ENCODE measurements at places on chromosomes 12 and 14.

DNA sequence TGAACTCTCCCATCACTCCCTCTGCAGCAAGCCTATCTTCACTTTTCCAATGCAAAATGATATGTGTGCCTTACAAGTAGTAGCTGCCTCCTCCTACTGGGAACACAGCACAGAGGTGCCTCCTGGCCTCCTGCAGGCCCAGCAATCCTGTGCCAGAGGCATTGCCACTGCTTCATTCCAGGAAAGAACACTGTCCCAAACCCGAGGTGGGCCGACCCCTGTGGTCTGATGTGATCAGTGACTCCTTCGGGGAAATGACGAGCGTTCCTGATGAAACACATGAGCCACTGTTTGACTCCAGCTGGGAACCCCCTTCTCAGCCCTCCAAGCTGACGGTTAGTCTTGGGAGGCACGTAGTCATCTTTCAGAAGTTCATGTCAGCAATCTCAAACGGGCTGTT lies 19.5 kb downstream of the PSMC1 start:
- H3K4me3 ChIP-seq = no peak overlapping the region
- no peak overlapping the region for H3K27ac ChIP-seq
- no peak for DNase-seq
- H3K36me3 ChIP-seq = no peaks in the 10 kb centered on the region
- H3K4me1 ChIP-seq = no peaks in the 10 kb centered on the region
- no peaks in the 10 kb centered on the region for H3K27me3 ChIP-seq

GRCh38 chr12:6058481-6059161 lies 65.8 kb downstream of the VWF start:
- H3K4me3 ChIP-seq = no peak overlapping the region
- H3K4me1 ChIP-seq = no peaks in the 10 kb centered on the region
- H3K27me3 ChIP-seq = peaks cover 50% of the 10 kb centered on the region
- no peaks in the 10 kb centered on the region for H3K36me3 ChIP-seq
- DNase-seq = no peak

DNA sequence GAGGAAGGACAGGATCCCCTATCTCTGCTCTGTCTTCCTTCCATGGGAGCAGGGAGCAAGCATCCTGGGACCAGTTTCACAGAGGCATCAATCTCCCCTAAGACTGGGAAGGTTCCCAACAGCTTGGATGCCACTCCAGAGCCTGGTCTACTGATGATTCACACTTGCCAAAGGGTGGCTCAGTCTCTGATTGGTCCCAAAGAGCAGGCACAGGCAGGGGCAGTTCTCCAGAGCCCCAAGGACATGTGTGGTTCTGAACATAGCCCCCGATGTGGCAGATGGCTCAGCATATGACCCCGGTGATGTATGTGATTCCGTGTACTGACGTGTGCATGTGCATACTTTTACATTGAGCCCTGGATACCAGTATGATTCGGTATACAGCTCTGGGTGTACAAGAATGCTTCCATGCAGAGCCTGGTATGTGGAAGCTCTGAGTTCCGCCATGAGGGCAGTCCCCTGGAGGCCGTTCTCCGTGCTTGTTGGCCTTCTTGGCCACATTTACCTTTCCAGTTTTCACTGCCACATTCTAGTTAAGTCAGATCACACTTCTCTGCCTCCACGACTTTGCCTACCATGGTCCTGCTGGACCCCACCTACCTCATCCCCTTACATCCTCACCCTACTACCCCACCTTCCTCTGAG lies 21.2 kb downstream of the ITGA7 start:
- H3K4me1 ChIP-seq = peaks cover 32% of the 10 kb centered on the region
- no peak overlapping the region for H3K4me3 ChIP-seq
- H3K27ac ChIP-seq = no peak overlapping the region
- no peaks in the 10 kb centered on the region for H3K36me3 ChIP-seq
- no peaks in the 10 kb centered on the region for H3K27me3 ChIP-seq
- DNase-seq = no peak

GRCh38 chr14:93064411-93065271 lies 51.1 kb downstream of the ITPK1 start:
- H3K36me3 ChIP-seq = no peaks in the 10 kb centered on the region
- H3K27ac ChIP-seq = peak overlapping the region; percentile 85
- H3K27me3 ChIP-seq = no peaks in the 10 kb centered on the region
- no peak overlapping the region for H3K4me3 ChIP-seq
- H3K4me1 ChIP-seq = peaks cover 50% of the 10 kb centered on the region
- no peak for DNase-seq

GRCh38 chr14:82251494-82251893 lies 717.8 kb upstream of the SEL1L start:
- DNase-seq = no peak
- no peak overlapping the region for H3K27ac ChIP-seq
- no peaks in the 10 kb centered on the region for H3K4me1 ChIP-seq
- H3K36me3 ChIP-seq = no peaks in the 10 kb centered on the region

DNA sequence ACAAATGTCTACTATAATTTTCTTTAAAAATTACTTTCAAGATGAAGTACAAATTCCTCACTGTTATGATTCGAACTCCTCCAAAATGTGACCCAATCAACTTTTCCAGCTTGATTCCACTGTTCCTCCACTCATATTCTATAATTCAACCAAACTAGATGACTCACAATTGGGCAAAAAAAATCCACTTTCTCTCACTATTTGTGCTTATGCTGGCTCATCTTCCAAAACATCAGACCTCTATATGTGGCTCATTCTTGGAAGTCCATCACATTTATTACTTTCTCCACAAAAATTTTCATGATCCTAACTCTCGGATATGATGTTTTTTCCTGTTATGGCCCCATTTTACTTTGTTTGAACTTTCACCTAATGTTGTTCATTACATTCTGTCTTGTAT lies 26.9 kb upstream of the RXYLT1 start:
- H3K27ac ChIP-seq = no peak overlapping the region
- H3K36me3 ChIP-seq = no peaks in the 10 kb centered on the region
- peaks cover 8% of the 10 kb centered on the region for H3K27me3 ChIP-seq
- no peak for DNase-seq

GRCh38 chr14:75232597-75232996 lies 46.0 kb upstream of the FOS start:
- no peak overlapping the region for H3K4me3 ChIP-seq
- no peak for DNase-seq
- H3K4me1 ChIP-seq = peaks cover 34% of the 10 kb centered on the region
- H3K27ac ChIP-seq = no peak overlapping the region
- no peaks in the 10 kb centered on the region for H3K36me3 ChIP-seq

- H3K27me3 ChIP-seq = no peaks in the 10 kb centered on the region
Measured at GRCh38 chr12:44015333-44015941, 179.6 kb downstream of the TMEM117 start.

DNA sequence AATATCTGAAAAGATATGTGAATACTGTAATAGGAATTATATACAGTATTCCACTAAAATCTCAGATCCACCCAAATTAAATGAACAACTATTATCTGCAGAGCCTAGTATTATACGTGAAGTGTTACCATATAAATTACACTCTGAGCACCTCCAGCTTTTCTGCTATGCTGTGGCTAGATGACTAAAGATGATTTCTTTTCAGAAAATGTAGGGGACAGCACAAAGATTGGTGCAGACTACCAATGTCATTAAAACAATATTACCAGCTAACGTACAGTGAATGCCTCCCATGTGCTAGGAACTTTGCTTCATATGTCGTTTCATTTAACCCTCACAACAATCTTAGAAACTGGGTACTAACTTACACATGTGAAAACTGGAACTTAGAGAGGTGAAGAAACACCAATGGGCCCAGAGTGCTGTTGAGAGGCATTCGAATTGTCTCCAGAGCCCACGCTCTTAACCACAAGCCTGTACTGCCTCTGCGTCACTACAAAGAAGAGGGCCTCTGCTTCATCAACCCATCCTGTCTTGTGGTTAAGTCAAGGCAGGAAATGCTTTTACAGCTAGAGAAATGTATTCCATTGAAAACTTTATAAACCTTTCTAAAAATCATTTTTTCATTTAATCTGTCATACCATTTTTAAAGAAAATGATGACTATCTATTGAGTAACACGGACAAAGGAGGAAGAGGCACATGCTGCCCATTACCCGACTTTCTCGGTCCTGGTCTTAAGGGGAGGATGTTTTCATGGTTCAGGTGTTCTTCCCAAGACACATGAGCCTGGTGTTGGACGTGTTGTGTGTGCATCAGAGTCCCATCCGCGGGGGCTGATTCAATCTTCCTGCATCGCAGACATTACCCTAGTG lies 1.3 kb downstream of the GPR65 start:
- peak; percentile 77 for DNase-seq
- H3K4me3 ChIP-seq = peak overlapping the region; percentile 91
- H3K27ac ChIP-seq = peak overlapping the region; percentile 96
- no peaks in the 10 kb centered on the region for H3K36me3 ChIP-seq
- H3K4me1 ChIP-seq = peaks cover 71% of the 10 kb centered on the region

DNA sequence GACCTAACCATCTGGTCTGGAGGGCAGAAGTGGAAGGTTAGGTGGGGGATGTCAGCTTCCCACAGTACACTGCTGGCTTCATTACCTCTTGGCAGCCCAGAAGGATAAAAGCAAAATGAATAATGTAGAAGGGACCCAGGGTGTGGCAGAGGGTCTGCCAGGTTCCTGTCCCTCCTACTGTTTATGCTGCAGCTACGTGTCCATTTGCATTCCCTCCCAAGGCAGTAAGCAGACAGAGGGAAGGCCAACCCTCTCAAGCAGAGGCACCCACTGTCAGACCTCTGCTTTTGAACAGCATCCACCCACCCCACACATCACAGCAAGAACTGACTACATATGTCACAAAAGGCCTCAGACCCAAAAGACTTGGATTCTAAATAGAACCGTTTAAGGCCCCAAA lies 19.4 kb downstream of the MAX start:
- H3K4me3 ChIP-seq = no peak overlapping the region
- no peak for DNase-seq
- peaks cover 59% of the 10 kb centered on the region for H3K36me3 ChIP-seq
- H3K4me1 ChIP-seq = peaks cover 46% of the 10 kb centered on the region
- H3K27me3 ChIP-seq = no peaks in the 10 kb centered on the region

- no peak for DNase-seq
- no peak overlapping the region for H3K4me3 ChIP-seq
- peaks cover 17% of the 10 kb centered on the region for H3K4me1 ChIP-seq
- H3K36me3 ChIP-seq = no peaks in the 10 kb centered on the region
Measured at GRCh38 chr12:51171884-51172514, 936 bp downstream of the TFCP2 start.

- H3K4me3 ChIP-seq = no peak overlapping the region
- DNase-seq = no peak
- H3K27me3 ChIP-seq = no peaks in the 10 kb centered on the region
- no peaks in the 10 kb centered on the region for H3K36me3 ChIP-seq
Measured at GRCh38 chr12:116812238-116812637, 69.0 kb downstream of the HRK start.

- no peak overlapping the region for H3K4me3 ChIP-seq
- peaks cover 12% of the 10 kb centered on the region for H3K36me3 ChIP-seq
- no peak overlapping the region for H3K27ac ChIP-seq
- H3K4me1 ChIP-seq = peaks cover 3% of the 10 kb centered on the region
Measured at GRCh38 chr12:82383930-82384552, 25.7 kb downstream of the METTL25 start.

- DNase-seq = peak; percentile 65
- peak overlapping the region; percentile 89 for H3K27ac ChIP-seq
- H3K4me3 ChIP-seq = peak overlapping the region; percentile 83
- no peaks in the 10 kb centered on the region for H3K36me3 ChIP-seq
- H3K27me3 ChIP-seq = peaks cover 4% of the 10 kb centered on the region
Measured at GRCh38 chr14:102516531-102517391, 7.2 kb upstream of the ANKRD9 start.

- H3K4me3 ChIP-seq = peak overlapping the region; percentile 15
- DNase-seq = no peak
- H3K27ac ChIP-seq = no peak overlapping the region
Measured at GRCh38 chr12:132162508-132163031, 18.3 kb downstream of the NOC4L start.

GRCh38 chr14:100403105-100403504 lies 80.0 kb downstream of the SLC25A47 start:
- H3K4me1 ChIP-seq = peaks cover 22% of the 10 kb centered on the region
- no peak overlapping the region for H3K4me3 ChIP-seq
- H3K27me3 ChIP-seq = no peaks in the 10 kb centered on the region
- no peak for DNase-seq

DNA sequence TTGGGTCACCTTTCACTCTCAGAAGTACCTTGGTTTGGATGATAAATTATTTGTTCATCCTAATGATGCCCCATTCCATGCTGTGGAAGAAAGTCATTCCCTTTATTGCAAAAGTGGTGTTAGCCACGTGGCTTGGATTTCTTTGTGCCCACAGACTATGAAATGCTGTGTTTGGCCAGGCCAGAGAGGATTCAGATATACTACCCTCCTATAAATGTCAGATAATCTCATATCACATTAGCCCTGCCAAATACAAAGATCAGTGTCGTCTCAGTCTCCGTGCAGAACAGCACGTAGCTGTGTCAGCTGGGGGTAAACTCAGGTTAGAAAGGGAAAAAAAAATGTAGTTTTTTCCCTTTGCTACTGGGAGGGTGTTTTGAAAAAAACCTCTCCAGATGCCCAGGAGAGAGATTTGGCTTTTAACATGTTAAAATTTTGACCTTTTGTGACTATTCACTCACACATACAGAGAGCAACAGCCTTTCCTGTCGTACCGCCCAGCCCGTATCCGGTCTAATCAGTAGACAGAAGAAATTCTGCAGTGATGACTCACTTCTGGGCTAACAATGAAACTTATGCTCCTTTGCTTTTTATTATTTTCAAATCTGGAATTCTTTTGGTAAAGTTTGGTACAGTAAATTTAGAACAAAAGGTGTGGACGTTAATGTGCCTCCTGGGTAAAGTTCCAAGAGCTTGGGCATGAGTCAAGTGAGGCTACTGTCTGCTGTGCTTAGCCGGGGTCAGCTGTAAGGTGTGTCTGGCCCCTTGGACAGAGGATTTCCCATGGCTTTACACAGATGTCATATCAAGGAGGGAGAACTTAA lies 8.5 kb upstream of the PTPRB start:
- H3K36me3 ChIP-seq = no peaks in the 10 kb centered on the region
- no peak overlapping the region for H3K4me3 ChIP-seq
- DNase-seq = no peak
- no peak overlapping the region for H3K27ac ChIP-seq
- H3K27me3 ChIP-seq = peaks cover 18% of the 10 kb centered on the region

DNA sequence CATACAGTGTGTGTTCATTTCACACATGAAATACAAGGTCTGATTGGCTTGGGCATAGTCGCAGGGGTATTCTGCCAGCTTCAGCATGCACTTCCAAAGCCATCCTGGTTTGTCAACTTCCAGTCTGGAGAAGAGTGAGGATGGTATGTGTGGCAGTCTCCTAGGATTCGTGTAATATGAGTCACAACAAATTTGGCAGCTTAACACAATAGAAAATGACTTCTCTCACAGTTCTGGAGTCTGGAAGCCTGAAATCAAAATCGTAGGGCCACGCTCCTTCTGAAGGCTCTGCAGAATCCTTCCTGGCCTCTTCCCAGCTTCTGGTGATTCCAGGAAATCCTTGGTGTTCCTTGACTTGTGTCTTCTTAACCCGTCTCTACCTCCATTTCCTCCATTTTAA lies 167.5 kb downstream of the PPM1H start:
- DNase-seq = no peak
- H3K4me3 ChIP-seq = no peak overlapping the region
- H3K27me3 ChIP-seq = peaks cover 5% of the 10 kb centered on the region
- no peaks in the 10 kb centered on the region for H3K36me3 ChIP-seq
- H3K4me1 ChIP-seq = no peaks in the 10 kb centered on the region

All from naive B cell (primary cell).